Cardiac muscle cell (in vitro differentiated cells and primary cell): ENCODE measurements at places on chromosomes 2 and 18.

- DNase-seq: peak; percentile 64
These were observed 74.7 kb downstream of the HNRNPLL start for GRCh38 chr2:38528008-38528442.

DNA sequence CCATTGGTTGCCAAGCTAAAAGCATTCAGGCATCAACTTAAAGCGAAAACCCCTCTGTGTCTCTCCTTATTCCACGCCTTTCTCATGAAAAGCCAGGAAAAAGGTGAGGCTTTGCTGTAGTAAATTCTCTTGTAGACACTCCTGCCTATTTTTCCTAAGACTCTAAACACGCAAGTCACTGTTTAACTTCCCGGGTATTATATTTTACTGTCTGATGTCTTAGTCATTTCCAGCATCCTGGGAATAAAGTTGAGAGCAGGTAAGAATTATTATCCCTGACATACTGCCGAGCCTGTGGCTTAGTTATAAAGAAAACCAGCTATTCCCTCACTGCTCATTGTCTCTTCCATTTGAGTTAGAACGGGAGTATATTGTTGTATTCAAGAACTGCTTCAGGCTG is 112.4 kb upstream of the GATA6 start:
- DNase-seq: no peak

- no peak for DNase-seq
These were observed 76.9 kb downstream of the WDSUB1 start for GRCh38 chr2:159209341-159210306.

DNA sequence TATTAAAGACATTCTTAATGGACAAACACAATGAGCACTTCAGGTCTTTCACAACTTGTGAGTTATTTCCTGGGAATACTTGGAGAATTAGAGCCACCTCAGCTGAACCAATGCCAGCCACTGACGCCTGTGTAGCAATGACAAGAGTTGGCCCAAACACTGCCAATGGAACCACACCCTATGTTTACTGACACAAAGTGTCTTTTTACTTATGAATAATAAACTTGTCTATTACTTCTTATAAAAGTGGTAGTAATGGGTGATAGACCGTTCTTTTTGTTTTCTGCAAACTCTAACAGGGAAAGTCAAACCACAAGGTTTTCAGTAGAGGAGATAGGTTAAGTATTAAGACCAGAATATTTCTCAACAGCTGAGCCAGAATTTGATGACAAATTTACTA is 12.5 kb upstream of the CHAC2 start:
- peak; percentile 44 for DNase-seq

GRCh38 chr18:74959216-74959615 is 249.7 kb downstream of the PTGR3 start:
- DNase-seq: no peak

DNA sequence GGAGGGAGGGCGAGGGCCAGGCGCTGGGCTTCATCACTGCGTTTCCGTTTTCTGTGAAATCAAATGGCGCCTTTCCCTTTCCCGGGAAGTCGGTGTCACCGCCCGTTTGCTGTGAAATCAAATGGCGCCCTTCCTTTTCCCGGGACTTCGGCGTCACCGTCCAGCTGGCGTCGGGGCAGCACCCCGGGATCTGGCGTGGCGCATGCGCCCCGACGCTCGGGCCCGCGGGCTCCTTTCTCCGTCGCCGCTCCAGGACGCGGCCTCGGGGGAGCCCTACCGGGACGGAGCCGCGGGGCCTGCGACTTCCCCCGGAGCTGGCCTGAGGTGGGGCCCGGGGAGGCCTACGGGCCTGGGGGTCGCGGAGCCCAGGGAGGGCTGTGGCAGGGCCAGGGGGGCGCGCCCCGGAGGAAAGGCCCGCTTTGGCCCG is at the start of gene FAM228A:
Gene FAM228A (plus strand): TSS at position 203 of the 427 bp plus-strand sequence. CDS start 428 bp downstream, outside the sequence.
- DNase-seq: no peak

DNA sequence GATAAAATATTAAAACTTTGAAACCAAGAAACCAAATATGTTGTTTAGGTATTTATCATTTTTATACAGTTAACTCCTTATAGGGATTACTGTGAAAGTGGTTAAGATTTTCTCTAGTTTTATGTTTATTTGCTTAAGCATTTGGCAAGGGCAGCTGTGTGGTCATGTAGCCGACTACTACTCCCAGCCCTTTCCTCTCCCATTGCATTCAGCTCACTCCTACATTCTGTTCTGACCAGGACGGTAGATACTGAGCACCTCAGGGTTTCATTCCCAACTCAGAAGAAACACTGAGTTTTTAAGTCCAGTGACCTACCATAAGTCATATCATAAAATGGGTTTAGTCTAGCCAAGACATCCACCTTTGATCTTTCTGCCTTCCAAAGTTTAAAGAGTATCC is 19.8 kb downstream of the FZD5 start:
- DNase-seq: no peak
